ENCODE measurements at places on chromosomes 11 and 22.

DNA sequence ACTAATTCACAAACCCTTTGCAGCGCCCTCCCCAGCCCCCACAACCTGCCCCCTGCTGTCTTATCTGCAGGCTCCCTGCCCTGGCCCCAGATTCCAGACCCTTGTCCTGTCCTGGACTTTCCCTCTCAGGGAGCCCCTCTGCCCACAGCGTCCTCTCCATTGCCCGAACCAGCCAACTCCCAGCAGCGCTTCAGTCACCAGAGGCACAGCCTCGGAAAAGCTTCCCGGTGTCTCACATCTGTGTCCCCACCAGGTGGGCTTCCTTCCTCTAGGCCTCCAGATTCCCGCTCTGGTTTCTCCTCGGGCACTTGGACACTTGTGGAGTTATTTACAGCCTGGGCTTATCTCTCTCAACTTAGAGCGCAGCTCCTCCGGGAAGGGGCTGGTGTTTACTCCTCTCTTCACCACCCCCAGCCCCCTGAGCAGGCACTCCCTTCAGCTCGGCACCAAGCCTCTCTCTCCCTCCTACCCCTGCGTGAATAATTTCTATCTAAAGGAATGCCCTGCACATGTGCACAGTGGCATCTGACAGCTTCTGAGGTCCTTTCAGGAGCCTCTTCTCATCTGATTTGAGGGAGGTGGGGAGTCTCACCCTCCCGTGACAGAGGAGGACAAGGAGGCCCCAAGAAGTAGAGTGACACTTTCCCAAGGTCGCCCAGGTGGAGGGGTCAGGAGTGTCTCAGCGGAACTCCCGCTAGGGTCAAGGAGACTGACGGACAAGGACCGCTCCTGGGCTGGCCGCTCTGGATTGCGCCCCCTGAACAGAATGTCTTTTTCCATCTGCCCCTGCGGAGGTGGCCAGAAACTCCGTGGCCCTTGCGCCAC lies 838 bp downstream of the WNT11 start:
- DNase-seq: no peak

- DNase-seq: no peak
These were observed 49.3 kb downstream of the KCNC1 start for GRCh38 chr11:17783878-17784277.

DNA sequence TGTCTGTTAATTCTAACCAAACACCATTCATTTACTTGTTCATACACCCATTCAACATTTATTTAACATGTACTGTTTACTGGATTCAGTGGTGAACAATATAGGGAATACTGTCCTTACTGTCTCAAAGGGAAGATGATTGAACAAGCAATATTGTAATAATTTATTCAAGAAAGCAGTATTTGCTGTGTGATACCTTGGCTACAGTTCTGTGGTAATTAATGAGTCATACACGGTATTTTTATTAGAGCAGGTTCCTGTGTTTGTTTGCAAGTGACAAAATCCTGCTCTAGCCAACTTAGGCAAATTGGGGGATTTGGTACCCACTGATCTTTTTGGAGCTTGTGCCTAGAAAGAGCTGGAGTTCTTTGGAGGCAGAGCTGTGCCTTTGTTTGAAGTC lies 15.7 kb downstream of the PIH1D2 start:
- no peak for DNase-seq

DNA sequence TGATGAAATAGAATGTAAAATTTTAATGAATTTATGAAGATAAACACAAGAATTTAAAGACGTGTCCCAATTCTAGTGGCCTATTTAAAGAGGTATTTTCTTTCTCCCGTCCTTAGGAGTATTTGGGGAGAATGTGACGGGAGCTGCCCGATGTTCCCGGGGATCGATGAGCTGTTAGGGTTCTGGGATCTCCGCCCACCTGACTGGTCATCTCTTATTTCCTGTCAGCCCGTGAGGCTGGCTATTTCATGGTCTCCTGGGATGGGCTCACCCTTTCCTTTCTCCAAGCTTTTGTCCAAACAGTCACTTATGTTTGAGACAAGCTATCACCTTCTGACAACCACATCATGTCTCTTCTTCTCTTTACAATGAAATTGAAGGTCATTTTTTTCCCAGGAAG lies 16.9 kb upstream of the CLMP start:
- DNase-seq: no peak

- no peak for DNase-seq
These were observed 60.3 kb downstream of the AMBRA1 start for GRCh38 chr11:46533396-46534100.

GRCh38 chr11:12827929-12828812 lies 153.9 kb downstream of the TEAD1 start:
- DNase-seq: no peak

GRCh38 chr22:25091458-25091857 lies 108.2 kb upstream of the CRYBB3 start:
- no peak for DNase-seq

DNA sequence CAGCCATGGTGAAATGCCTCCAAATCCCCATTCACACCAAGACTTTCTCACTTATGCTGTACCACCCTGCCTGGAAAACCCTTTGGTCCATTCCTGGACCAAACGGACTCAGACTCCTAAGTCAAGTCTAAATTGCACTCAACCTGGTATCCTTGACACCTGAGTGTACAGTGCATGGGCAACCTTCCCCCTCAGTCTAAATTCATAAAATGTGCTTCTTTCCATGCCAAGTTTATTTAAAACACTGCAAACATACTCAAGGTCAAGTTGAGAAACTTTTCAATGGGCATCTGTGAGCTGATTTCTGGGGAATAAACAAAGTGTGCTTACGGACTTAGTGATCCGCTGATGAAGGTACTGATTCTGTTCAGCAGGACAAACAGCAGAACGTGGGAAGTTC lies 26.4 kb downstream of the HIRA start:
- no peak for DNase-seq

GRCh38 chr11:68641880-68642279 lies 42.5 kb upstream of the GAL start:
- no peak for DNase-seq

GRCh38 chr11:87338046-87338639 lies 300.4 kb downstream of the TMEM135 start:
- DNase-seq: no peak

GRCh38 chr11:78069465-78069864 lies 5.8 kb downstream of the THRSP start:
- DNase-seq: no peak

DNA sequence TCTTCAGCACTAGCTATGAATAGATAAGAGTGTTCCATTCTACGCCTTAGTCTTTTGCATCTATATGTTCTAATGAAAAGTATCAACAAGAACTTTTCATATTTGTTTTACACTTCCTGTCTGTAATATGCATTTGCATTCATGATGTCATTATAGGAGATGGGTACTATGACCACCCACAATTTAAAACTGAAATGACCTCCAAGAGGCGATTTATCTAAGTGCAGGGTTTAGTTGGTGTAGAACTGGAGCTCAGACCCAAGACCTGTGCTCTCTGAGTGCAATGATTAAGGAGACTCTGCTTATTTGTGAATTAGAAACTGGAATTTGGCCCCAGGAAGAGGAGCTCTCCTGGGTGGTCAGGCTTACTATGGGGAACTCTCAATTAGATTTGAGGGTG lies 289.1 kb downstream of the ETS1 start:
- DNase-seq: no peak

Data from non-pigmented ciliary epithelial cell (primary cell).